H1 (cell line): ENCODE measurements at places on chromosomes 13 and 19.

DNA sequence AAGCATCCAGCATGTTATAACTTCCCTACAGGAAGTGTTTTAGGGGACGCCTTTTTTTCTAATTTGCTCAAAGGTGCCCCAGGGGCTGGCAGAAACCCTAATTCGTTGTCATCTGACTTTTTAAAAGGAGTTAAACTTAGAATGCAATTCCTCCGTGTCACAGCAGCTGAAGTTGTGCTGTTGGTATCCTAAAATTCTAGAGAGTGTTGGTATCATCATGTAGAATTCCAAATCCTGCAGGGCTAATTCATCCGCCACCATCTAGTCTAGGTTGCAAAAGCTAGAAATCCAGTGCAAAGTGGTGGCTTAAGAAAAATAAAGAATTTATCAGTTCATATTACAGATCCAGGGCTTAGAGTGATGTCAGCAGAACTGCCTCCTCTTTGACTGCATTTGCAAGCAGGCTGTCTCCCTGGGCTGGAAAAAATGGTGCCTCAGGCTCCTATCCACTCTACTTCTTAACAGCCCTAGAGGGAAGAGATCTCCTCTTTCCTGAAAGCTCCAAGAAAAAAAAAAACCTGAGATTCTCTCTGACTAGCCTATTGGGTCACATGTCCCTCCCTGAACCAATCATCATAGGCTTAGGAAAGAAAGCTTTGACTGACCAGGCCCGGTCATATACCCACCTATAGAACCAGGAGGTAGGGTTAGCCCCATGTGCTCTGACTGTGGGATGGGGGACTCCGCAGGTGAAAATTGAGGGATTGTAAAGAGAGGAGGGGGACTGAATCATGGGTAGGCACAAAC, 73.0 kb downstream of the MAP4K1 start:
- H3K36me3 ChIP-seq = peaks cover 3% of the 10 kb centered on the region; the same call in 1 of the 2 replicates
- no peak for DNase-seq
- no peak overlapping the region for H3K27ac ChIP-seq
- H3K27me3 ChIP-seq = no peaks in the 10 kb centered on the region

GRCh38 chr13:100648354-100648753, 26.2 kb downstream of the TMTC4 start:
- 0 out of 2 replicates have a peak, but pooled peaks cover 6% of the 10 kb centered on the region for H3K36me3 ChIP-seq
- H3K4me1 ChIP-seq = peaks cover 2% of the 10 kb centered on the region; the same call in 1 of the 2 replicates
- H3K27ac ChIP-seq = no peak overlapping the region
- H3K27me3 ChIP-seq = no peaks in the 10 kb centered on the region; the same call in 1 of the 2 replicates
- H3K4me3 ChIP-seq = no peak overlapping the region

- H3K27ac ChIP-seq = no peak overlapping the region
- H3K4me1 ChIP-seq = no peaks in the 10 kb centered on the region
- no peak for DNase-seq
- H3K36me3 ChIP-seq = no peaks in the 10 kb centered on the region
- H3K4me3 ChIP-seq = no peak overlapping the region
Observed at GRCh38 chr13:99062593-99062992, 84.7 kb upstream of the DOCK9 start.

GRCh38 chr13:111389621-111390521, 69.4 kb downstream of the TEX29 start:
- H3K27me3 ChIP-seq = no peaks in the 10 kb centered on the region
- no peaks in the 10 kb centered on the region for H3K4me1 ChIP-seq
- no peak overlapping the region for H3K4me3 ChIP-seq
- H3K36me3 ChIP-seq = no peaks in the 10 kb centered on the region

DNA sequence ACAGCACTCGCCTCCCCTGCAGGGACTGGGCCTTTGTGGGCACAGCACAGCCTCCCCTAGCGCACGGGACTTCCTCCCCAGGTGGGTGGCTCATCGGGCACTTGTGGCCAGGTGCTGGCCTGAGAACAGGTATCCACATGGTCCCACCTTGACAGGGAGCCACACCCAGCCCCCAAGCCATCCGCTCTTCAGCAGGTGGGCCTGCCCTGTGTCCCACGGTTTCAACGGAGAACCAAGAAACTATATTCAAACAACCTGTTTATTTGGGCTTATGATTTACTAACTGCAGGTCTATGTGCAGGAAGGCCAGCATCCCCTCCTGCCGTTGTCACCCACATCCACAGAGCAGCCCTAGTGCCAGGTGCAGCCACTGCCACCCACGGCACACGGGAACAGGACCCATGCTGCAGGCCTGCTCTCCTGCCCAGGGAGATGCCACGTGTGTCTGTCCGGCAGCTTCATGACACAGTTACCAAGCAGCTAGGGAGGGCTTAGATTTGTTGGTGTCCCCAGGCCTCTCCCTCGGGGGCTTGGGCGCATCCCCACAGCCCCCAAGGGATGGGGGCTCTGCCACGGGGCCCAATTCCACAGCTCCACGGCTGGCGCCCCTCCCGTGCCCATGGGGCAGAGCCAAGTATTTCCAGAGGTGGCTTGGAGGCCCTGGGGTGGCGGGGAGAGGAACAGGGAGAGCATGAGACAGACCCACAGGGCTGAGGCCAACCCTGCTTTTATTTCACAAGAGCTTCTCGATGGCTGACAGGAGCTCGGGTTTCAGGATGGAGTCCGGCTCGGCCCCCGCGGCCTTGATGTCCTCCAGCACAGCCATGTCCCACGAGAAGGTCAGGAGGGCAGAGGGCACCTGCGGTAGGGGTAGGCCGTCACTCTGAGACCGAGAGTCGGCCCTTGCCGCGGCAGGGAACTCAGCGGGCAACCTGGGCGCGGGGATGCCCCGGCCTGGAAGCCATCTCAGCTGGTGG, 12.5 kb downstream of the UBXN6 start:
- H3K36me3 ChIP-seq = peaks cover 34% of the 10 kb centered on the region
- no peak overlapping the region for H3K4me3 ChIP-seq
- peak overlapping the region; percentile 38 for H3K27ac ChIP-seq
- peak; percentile 52 for DNase-seq
- H3K4me1 ChIP-seq = no peaks in the 10 kb centered on the region; the same call in 1 of the 2 replicates

DNA sequence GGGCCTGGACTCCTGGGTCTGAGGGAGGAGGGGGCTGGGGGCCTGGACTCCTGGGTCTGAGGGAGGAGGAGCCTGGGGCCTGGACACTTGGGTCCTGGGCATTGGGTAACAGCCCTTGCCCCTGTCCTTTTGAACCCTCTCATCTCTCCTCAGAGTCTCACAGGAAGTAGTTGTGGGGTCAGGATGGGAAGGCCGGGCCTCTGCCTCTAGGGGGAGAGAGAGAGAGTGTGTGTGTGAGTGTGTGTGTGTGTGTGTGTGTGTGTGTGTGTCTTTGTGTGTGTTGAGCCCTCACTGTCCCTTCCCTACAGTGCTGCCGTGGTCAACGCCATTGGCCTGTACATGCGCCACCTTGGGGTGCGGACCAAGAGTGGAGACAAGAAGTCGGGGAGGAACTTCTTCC, 10.9 kb downstream of the ARHGEF1 start:
- H3K27me3 ChIP-seq = no peaks in the 10 kb centered on the region
- no peak overlapping the region for H3K27ac ChIP-seq
- DNase-seq = no peak
- H3K36me3 ChIP-seq = no peaks in the 10 kb centered on the region; the same call in 1 of the 2 replicates
- no peak overlapping the region for H3K4me3 ChIP-seq
- peaks cover 5% of the 10 kb centered on the region; the same call in 1 of the 2 replicates for H3K4me1 ChIP-seq

DNA sequence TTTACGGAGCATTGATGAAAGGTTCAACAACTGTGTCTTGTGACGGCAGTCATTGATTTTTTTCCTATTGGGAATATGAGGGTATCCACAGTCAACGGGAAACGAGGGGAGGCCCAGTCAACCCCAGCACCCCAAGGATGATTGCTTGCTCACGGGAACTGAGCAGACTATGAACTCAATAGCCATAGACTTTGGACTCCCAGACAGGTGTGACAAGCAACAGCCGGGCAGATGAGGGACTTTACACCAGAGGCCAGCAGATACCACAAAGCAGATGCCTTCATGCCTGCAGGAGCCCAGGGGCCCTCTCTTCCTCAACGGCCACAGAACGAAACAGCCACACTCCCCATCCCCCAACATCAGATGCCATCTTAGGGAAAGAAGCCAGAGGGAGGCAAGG, 80.3 kb upstream of the FLT1 start:
- H3K36me3 ChIP-seq = no peaks in the 10 kb centered on the region
- no peak overlapping the region for H3K4me3 ChIP-seq
- H3K27ac ChIP-seq = no peak overlapping the region
- DNase-seq = no peak
- no peaks in the 10 kb centered on the region; the same call in 1 of the 2 replicates for H3K27me3 ChIP-seq
- peaks cover 4% of the 10 kb centered on the region; the same call in 1 of the 2 replicates for H3K4me1 ChIP-seq

GRCh38 chr13:59743195-59743594, 420.5 kb downstream of the DIAPH3 start:
- no peak overlapping the region for H3K27ac ChIP-seq
- no peaks in the 10 kb centered on the region; the same call in 1 of the 2 replicates for H3K4me1 ChIP-seq
- no peaks in the 10 kb centered on the region for H3K27me3 ChIP-seq
- DNase-seq = no peak
- no peak overlapping the region for H3K4me3 ChIP-seq

- H3K27ac ChIP-seq = no peak overlapping the region
- peaks cover 9% of the 10 kb centered on the region for H3K4me1 ChIP-seq
- H3K27me3 ChIP-seq = no peaks in the 10 kb centered on the region
- DNase-seq = no peak
- no peak overlapping the region for H3K4me3 ChIP-seq
Observed at GRCh38 chr13:98975822-98976261, 2.0 kb downstream of the DOCK9 start.

- H3K27me3 ChIP-seq = no peaks in the 10 kb centered on the region
- H3K4me3 ChIP-seq = no peak overlapping the region
- H3K4me1 ChIP-seq = no peaks in the 10 kb centered on the region
- H3K36me3 ChIP-seq = no peaks in the 10 kb centered on the region
Observed at GRCh38 chr13:101691341-101691860, 238.9 kb downstream of the ITGBL1 start.

DNA sequence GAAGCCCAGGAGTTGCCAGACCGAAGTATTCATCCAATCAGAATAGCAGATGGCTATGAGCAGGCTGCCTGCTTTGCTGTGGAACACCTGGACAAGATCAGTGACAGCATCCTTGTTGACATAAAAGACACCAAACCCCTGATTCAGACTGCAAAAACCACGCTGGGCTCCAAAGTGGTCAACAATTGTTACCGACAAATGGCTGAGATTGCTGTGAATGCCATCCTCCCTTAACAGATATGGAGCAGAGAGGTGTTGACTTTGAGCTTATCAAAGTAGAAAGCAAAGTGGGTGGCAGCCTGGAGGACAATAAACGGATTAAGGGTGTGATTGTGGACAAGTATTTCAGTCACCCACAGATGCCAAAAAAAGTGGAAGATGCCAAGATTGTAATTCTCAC, 250.3 kb upstream of the OBI1 start:
- H3K4me3 ChIP-seq = no peak overlapping the region
- DNase-seq = no peak

GRCh38 chr19:48842789-48843162, 6.5 kb upstream of the HSD17B14 start:
- peaks cover 23% of the 10 kb centered on the region for H3K36me3 ChIP-seq
- H3K27ac ChIP-seq = no peak overlapping the region
- no peak overlapping the region for H3K4me3 ChIP-seq
- no peak for DNase-seq
- no peaks in the 10 kb centered on the region for H3K27me3 ChIP-seq
- H3K4me1 ChIP-seq = no peaks in the 10 kb centered on the region

DNA sequence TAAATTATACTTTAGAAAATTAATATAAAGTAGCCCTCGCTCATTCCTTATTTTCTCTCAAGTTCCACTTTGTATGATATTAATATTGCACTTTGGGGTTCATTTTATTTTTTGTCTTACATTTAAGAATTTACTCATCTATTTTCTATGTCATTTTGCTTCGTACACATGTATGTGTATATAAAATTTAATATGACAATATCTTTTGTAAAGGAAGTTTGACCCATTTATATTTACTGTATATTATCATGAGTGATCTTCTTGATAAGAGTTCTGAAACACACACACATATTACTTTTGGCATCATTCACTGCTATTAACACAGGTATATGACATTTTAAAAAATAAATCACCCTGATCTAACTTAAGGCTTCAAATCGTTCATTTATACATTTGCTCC, 83.1 kb downstream of the IRS2 start:
- H3K36me3 ChIP-seq = no peaks in the 10 kb centered on the region
- no peaks in the 10 kb centered on the region for H3K4me1 ChIP-seq

DNA sequence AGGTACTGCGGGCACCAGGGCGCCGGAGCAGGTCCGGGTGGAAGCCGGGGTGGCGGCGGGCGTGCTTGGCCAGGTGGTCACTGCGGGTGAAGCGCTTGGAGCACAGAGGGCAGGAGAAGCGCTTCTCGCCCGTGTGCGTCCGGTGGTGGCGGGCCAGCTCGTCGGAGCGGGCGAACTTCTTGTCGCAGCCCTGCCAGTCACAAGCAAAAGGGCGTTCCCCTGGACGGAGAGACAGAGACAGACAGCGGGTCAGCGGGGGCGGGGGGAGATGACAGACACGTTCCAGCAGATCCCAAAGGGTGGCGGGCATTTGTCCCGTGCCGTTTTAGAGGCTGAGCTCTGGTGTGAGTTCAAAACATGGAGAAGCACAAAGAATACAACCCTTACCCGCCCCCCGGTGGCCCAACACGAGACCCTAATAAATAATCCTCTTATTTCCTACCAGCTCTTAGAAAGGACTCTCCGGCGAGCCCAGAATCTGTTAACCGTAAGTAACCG, 6.3 kb upstream of the REXO1 start:
- no peak for DNase-seq
- H3K36me3 ChIP-seq = no peaks in the 10 kb centered on the region
- peak overlapping the region; percentile 25; the same call in 1 of the 2 replicates for H3K27ac ChIP-seq
- H3K27me3 ChIP-seq = no peaks in the 10 kb centered on the region
- H3K4me1 ChIP-seq = peaks cover 47% of the 10 kb centered on the region

DNA sequence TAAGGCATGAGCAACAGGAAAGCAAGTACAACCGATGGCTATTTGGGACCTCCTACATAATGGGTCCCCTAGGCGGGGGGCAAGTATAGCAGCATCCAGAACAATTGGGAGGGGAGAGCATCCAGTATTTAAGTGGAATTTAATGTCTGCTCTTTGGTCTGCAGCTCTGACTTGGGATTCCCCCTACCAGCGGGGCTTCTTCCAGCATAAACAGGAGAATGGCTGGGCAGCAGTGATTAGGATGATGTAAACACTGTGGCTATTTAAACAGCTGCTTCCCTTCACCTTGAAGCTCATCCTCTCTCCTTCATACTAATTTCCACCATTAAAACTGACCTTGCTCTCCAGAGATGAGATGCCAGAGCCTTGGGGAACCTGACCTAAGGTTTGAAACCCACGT, 73.9 kb upstream of the OXGR1 start:
- no peak overlapping the region for H3K4me3 ChIP-seq
- DNase-seq = no peak
- no peaks in the 10 kb centered on the region for H3K36me3 ChIP-seq
- H3K27me3 ChIP-seq = no peaks in the 10 kb centered on the region
- H3K4me1 ChIP-seq = peaks cover 6% of the 10 kb centered on the region; the same call in 1 of the 2 replicates

- H3K4me3 ChIP-seq = no peak overlapping the region
- H3K4me1 ChIP-seq = no peaks in the 10 kb centered on the region
- no peaks in the 10 kb centered on the region for H3K27me3 ChIP-seq
- DNase-seq = no peak
- H3K36me3 ChIP-seq = no peaks in the 10 kb centered on the region
Observed at GRCh38 chr13:111650626-111651025, 330.2 kb downstream of the TEX29 start.
